ENCODE measurements at places on chromosomes 12 and 14.

GRCh38 chr12:98635657-98636323, 8.8 kb downstream of the IKBIP start:
- DNase-seq: no peak

GRCh38 chr12:107568718-107569117, 116.9 kb upstream of the PWP1 start:
- no peak for DNase-seq

DNA sequence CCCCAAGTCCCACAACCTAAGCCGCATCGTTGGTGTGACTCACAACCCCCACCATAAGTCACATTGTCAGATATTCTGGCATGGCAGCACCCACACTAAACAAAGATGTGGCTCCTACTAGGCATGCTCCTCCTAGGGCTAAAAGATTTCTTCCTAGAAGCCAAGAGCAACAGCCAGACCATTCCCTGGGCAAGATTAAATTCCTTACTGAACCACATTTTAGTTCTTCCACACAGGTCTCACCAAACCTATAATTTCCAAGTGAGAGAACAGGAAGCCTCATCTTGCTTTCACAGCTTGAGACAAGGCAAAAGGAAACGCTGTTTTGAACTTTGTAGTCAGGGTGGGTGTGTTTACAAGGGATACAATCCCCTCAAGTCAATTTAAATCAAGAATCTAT, 632.8 kb downstream of the DIO2 start:
- no peak for DNase-seq

GRCh38 chr14:90305176-90305601, 26.6 kb downstream of the NRDE2 start:
- no peak for DNase-seq

GRCh38 chr12:120879102-120879501, 25.1 kb downstream of the SPPL3 start:
- no peak for DNase-seq

GRCh38 chr14:20489093-20489994, 16.0 kb upstream of the RNASE10 start:
- no peak for DNase-seq

GRCh38 chr12:98743362-98743953, 98.4 kb downstream of the APAF1 start:
- DNase-seq: peak; percentile 72

DNA sequence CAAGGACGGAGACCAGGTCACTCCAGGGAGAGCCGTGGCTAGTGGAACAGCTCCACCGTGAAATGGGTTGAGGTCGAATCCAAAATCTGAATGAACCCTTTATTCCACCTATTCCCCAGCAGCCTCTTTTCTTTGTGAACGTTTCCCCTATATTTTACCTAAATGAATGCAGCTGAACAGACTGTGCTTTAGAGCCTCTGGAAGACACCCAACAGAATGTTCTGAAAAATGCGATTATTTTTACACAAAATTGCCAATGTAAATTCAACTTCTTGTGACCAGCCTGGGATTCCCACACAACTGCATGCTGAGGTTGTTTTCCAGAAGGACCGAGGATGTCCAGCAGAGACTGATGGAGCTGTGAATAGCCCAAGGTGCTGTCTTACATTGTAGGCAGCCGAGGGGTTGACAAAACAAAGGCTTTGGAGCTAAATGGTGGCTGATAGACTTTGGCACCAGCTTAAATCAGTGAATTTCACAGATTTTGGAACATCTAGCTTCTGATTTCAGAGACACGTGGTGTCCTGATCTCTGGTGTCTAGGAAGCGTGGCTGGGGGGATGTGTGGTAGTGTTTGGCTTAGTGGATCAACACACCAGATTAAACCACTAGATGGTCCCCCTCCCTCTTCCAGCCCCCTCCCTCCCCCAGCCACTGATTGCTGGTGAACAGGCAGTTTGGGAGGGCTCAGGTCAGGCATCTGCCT, 150.4 kb downstream of the ZNF664 start:
- DNase-seq: no peak

- DNase-seq: peak; percentile 92
These were observed 5.4 kb upstream of the IRF2BPL start for GRCh38 chr14:77033622-77034589.

DNA sequence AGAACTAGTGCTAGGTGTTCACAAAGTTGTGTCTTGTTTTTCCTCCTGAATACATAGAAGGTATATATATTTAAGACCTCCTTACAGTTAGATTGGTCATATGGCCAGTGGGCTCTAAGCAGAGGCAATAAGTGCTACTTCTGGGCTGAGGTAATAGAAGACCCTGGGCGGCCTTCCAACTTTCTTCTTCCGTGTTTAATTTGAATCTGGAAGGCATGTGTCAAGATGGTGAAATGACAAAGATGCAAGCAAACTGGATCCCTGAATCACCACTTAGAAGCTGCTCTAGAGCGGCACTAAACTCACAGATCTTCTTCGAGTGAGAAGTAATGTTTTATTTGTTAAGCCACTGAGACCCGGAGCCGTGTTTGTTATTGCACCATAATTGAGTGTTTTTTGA, 201.0 kb upstream of the GZMB start:
- no peak for DNase-seq

- no peak for DNase-seq
These were observed 16.9 kb downstream of the BATF start for GRCh38 chr14:75539162-75539560.

DNA sequence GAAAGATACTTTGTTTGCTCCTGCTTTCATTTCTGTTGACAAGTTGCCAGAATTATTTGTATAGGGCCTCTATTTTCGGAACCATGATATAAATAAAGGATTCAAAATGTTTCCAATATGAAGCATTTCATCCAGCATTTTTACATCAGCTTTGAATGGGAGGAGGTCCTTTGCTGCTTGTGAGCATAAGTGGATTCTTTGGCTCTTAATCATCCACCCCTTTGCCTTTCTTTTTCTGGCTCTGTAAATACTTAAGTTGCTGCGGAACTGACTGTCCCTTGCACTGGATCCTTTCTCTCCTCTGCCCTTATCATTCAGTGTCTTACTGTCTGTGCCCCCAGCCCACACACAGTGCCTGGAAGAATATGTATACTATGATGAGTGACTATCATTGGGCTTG, 357.3 kb upstream of the RGS6 start:
- DNase-seq: no peak

GRCh38 chr14:60510951-60511599, 2.1 kb downstream of the SIX6 start:
- DNase-seq: no peak

DNA sequence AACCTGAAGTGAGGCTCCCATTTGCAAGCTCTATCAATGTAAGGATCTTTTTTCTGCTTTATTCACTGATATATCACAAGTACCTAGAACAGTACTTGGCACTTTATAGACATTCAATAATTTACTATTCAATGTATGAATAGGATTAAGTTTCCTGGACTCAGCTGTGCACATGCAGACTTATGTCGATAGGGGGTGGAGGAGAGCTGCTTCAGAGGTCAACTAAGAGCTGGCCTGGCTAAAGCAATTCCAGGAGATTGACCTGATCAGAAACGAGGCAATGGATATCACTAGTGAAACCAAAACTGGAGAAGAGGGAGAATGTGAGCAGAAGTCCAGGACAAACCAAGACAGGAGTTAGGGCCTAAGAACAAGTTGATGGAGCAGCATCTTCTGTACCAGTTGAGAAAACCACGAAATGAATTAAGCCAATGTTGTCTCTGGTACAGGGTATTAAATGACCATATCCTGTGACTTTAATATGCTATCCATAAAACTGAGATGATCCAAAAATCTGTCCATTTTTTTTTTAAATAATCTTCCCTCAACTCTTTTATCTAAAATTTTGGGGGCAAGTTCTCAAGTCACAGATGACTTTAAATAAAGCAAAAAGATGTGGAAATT, 169.2 kb downstream of the PIK3C2G start:
- DNase-seq: peak; percentile 22

DNA sequence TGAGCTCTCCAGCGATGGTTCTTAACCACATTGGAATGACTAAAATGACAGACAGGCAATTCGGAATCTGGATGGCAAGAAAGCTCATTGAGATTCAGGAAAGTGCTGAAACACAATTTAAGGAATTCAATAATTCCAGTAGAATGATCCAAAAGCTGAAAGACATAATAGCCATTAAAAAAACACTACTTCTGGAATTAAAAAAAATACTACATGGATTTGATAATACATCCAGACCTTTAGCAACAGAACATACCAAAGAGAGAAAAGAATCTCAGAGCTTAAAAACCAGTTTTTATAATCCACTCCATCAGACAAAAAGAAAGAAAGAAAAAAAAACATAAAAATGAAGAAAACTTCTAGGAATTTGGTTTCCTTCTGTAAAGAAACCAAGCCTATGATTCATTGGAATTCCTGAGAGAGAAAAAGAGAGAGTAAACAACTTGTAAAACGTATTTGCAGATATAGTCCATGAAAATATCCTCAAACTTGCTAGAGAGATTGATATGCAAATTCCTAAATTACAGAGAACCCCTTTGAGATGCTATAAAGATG, 52.8 kb downstream of the SLCO1B1 start:
- DNase-seq: no peak

DNA sequence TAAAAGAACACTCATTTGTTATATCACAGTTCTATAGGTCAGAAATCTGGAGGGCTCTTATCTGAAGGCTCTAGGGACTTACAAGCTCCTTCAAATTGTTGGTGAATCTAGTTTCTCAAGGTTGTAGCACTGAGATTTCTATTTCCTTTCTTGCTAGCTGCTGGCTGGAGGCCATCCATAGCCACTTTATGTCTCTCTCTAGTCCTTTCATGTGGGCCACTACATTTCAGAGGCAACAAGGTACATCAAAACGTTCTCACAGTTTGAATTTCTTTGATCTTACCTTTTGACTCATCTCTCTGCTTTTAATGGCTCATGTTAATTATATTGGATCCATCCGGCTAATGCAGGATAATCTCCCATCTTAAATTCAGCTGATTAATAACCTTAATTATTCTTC, 286.8 kb downstream of the DIO2 start:
- DNase-seq: no peak

GRCh38 chr14:92352158-92352985, 29.4 kb downstream of the SLC24A4 start:
- peak; percentile 65 for DNase-seq

DNA sequence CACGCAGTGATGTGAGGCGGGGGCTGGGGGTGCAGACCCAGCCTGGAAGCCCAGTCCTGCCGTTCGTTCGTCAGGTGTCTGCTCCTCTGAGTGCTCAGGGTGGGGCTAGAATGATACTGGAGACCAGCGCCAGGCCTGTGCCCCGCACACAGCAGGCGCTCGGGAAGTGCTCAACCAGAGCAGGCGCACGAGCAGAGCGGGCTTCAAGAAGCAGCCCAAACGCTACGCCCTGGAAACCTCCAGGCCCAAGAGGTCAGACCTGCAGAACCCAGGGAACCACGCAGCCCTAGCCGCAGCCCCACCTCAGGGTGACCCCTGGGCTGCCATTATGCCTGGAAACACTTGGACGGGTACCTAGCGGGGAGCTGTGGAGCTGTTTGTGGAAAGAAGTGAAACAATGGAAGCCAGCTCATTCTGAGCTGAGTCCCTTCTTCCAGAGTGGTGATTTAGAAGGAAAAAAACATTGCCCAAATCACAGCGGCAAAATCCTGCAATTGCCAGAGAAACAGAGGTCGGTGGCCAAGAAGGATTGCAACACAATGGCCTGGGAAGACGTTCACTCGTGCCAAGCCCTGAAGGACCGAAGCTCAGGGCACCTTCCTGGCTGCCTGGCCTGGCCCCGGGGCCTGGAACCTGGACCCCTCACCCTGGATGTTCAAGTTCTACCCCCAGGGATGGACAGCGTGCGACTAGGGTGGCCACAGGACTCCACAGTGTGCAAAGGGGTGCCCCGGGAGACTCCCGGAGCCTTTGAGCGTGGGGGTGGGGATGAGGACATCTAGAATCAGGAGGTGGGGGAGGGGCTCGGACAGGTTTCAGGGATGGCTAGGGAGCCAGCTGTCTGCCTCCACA, 40.4 kb upstream of the DIO3 start:
- no peak for DNase-seq

DNA sequence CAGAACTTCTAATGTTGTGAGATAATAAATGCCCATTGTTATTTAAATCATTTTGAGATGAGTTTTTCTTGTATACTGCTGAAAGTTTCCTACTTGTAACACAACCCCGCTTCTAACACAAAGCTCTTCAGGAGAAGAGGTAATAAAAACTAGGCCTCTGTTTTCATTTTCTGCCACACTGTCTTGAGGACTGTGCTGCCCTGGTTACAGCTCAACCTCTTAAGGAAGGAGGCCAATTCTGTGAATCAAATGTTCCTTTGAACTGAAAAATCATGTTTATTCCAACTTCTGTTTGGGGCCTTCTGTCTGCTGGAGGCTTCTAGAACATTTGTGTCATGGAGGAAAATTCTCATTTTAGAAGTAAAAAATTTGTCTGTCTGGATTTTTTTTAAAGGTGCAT, 100.3 kb downstream of the LRIG3 start:
- no peak for DNase-seq

DNA sequence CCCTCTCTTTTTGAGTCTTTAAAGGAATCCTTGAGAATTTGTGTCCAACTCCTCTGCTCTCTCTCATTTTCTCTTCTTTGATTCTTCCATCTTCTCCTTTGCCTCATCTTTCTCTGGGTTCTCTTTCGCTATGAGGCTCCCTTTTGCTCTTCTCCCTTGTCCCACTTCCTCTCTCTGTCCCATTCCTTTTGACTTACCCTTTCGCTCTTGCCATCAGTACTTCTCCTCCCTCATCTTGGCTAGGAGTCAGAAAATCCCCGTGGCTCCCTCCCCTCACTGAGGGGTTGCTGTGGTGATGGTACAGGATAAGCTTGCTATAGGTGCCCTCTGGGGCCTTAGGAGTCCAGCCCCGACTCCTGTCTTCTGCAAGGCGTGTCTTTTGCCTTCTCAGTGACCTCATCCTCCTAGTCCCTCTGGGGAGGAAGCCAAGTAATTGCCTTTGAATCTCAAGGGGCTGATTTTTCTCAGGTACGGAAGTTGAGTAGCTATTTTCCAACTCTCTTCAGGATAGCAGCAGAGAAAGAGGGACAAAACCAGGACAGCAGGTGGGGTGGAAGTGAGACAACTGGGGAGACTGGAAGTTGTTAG, 6.4 kb downstream of the PDE1B start:
- no peak for DNase-seq

DNA sequence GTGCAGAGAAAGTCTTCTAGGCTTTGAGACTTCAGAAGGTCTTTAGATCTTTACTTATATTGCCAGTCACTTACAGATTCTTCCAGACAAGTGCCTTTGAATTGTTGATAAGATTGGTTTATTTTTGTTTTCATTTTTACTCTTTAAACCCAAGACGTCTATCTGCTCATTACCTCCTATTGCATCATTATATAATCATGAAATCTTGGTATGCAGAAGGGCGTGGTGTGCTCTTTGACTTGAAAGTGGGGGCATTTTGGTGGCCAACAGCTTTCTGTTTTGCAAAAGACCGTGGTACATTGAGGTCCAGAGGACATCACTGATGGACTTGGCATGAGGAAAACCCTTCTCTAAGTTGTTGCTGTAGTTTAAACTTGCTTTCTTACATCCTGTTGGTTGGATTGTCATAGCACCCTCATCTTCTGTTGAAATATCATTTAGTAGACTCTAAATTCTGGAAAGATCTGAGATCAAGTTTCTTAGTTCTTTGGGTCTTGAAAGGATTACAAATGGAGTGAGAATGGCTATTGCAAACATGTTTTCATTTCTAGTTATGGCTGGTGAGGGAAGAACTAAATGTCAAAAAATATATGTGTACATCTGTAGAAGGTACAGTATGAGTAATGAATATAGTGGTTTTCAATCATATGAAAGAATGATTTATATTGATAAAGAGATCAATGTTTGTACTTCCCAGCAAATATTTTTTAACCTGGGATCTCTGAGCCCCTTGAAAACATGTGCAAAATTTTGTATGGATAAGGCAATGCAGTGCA, 441.8 kb downstream of the NRXN3 start:
- no peak for DNase-seq

- DNase-seq: no peak
These were observed 27.6 kb upstream of the ARHGAP5 start for GRCh38 chr14:32049361-32050088.

Data from stimulated activated CD8-positive, alpha-beta memory T cell treated with anti-CD3 and anti-CD28 coated beads, Interleukin-4, amount 100 ng/mL, for 48 hours (primary cell).